ENCODE measurements at places on chromosomes 1 and 21.

DNA sequence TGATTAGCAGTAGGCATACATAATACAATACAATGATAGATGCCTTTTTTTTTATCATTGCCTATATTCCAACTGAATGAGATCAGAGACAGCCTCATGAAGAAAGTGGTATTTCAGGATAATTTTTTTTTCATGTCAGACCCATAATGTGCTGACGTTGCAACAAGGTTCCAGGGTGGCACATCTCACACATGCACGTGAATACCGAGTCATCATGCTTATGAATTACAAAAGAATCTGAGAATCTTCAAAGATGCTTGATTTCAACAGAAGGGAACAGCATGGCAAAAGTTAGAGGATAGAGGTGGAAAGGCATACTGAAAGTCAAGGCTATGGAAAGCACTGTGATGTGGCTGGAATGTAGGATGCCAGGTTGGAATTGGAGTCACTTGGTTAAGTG is 5.0 kb upstream of the RNF11 start:
- DNase-seq = no peak

DNA sequence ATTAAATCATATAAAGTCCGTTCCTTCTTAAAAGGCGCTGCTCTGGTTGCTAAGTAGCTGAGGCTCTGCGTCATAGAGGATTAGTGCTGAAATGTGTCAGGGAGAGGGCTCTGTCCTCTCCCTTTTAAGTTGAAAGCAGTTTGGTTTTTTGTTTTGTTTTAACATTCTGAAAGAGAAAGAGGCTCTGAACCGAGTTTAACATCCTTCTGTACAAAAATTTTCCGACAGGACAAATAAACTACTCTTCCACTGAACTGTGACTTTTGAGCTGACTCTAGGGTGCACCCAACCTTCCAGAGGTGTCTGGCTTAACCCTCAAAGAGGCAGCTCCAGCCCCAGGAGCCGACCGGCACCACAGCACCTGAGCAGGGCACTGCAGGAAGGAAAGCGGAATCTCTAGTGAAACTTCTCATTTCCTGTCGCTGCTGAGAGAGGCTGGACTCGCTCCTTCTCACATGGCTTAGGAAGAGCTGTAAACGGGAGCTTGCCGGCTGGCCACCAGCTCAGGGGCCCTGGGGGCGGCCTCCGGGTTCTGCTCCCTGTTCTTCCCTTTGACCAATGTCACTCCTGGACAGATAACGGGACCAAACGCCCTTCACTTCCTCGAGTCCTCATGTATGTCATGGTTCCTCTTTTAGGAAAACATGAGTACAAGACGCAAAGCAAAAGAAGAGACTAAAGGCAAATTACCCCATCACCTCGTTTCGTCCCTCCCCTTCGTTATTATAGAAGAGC is 1.2 kb downstream of the VAV3 start:
- DNase-seq = peak; percentile 27

- no peak for DNase-seq
These were observed 178.9 kb downstream of the DHRS3 start for GRCh38 chr1:12439073-12439472.

DNA sequence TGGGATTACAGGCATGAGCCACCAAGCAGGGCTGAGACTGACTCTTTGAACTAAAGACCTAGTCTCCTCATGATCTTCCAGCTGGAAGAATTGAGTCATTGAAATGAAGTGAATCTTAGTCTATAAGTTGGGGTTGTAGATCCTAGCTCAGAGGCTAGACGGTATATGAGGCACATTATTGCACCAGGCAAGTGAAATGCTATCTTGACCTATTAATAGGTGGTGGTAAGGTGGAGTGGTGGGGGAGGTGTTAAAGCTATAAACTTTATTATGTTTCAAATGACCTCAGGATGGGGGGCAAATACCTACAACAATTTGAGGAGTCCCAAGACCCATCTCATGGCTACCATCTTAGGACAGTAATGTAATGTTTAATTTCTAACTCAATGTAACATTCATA is 36.8 kb upstream of the SLC16A1 start:
- DNase-seq = no peak

GRCh38 chr1:27878787-27879335 is 6.5 kb downstream of the THEMIS2 start:
- no peak for DNase-seq

DNA sequence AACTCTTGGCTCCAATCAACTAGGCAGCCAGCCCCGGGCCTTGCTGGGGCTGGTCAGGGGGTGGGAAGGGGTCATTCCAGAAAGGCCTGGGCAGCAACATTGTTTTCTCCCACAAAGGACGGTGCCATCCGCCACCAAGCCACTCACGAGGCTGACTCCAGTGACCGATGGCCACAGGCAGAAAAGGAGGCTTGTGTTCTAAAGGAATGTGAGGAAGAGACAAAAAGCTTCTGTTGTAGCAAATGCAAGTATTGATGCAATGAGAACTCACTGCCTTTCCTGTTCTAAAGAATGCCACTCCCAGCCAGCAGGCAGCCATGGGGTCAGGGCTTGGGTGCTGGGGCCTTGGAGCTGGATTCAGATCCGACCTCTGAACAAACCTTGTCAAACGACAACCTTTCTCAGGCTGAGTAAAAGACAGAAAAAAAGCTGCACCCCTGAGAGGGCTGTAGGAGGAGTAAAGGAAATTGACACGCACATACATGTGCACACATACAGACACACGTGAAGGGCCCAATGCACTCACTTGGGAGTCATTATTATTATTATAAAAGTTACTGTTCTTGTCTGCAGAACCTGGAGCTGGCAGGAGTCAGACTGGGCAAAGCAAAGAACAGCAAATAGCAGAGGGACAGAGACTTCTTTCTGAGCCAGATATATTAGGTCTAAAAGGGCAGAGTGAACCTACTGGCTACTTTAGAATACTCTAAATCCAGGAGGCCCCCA is 13.9 kb upstream of the PRMT2 start:
- no peak for DNase-seq

DNA sequence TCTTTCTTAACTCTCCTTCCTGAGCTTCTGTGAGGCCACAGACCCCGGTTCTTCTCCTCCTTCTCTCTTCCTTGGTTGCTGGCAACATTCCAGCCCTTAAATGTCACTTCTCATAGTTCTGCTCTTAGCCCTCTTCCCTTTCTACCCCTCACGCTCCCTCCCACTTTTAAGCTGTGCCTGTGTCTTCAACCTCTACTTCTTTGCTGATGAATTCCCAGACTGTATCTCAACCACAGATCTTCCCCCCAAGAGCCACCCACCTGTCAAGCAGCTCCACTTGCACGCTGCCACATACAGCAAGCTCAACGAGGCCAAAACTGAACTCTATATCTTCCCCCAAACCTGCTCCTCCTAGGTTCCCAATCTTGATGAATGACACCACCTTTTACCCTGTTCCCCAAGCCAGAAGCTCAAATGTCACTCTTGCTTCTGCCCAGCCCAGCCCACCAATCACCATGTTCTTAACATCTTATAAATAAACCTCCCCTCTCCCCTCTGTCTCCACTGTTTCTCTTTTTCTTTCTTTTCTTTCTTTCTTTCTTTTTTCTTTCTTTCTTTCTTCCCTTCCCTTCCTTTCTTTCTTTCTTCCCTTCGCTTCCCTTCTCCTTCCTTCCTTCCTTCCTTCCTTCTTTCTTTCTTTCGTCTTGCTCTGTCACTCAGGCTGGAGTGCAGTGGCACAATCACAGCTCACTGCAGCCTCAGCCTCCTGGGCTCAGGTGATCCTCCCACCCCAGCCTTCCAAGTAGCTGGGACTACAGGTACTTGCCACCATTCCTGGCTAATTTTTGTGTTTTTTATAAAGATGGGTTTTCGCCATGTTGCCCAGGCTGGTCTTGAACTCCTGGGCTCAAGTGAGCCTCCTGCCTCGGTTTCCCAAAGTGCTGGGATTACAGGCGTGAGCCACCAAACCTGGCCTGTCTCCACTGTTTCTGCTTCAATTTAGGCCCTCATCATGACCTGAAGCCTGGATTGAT is 19.8 kb upstream of the PTP4A2 start:
- no peak for DNase-seq

GRCh38 chr1:107670397-107671040 is 294.5 kb downstream of the VAV3 start:
- no peak for DNase-seq

GRCh38 chr1:185785586-185785985 is 51.4 kb downstream of the HMCN1 start:
- DNase-seq = no peak

DNA sequence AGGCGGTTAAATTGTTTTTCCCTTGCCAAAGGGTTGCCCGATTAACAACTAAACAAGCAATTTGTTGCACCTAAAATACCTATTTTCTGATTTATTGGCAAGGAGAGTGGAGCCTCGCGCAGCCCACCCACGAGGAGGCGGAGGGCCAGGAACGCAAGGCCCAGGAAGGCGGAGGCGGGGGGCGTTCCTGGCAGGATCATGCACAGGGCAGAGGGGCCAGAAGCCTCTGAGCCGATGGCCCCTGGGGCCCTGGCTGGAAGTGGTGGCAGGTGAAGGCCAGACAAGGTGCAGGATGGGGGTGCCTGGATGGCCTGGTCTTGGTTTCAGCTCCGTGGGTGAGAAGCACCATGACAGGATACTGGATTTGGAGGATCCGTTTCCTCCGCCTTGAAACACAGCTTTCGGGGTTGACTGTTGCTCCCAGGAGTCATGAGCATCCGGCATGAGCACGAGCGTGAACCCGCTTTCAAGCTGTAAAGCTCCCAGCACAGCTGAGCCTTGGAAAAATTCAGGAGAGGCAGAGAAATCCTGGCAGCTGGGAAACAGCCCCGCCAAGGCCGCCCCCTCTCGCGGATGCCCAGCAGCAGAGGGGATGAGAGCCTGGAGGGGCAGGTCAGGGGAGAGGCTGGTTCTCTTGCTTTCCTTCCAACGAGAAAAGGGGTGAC is 35.0 kb downstream of the AJAP1 start:
- DNase-seq = no peak

- no peak for DNase-seq
These were observed 128.4 kb downstream of the GRIK3 start for GRCh38 chr1:36905941-36906340.

DNA sequence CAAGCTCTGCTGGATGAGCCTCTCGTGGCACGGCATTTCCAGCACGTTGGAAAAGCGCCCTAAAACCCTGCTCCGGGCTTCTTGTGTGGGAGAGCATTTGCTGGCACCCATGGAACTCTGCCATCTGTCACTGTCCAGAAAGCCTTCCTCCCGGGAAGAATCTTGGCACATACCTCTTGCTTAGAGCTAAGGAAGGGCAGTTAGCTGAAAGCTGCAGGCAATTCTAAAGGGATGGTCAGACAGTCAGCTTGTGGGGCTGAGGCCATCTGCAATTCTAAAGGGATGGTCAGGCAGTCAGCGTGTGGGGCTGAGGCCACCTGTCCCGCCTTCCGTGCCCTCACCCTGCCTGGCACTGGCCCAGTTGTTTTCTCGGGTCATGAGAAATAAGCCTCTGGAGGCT is 139.0 kb upstream of the TMEM51 start:
- DNase-seq = peak; percentile 29

- no peak for DNase-seq
These were observed 93.1 kb upstream of the RUNX1 start for GRCh38 chr21:35142036-35142815.

- no peak for DNase-seq
These were observed 6.3 kb downstream of the JMJD4 start for GRCh38 chr1:227728892-227729143.

DNA sequence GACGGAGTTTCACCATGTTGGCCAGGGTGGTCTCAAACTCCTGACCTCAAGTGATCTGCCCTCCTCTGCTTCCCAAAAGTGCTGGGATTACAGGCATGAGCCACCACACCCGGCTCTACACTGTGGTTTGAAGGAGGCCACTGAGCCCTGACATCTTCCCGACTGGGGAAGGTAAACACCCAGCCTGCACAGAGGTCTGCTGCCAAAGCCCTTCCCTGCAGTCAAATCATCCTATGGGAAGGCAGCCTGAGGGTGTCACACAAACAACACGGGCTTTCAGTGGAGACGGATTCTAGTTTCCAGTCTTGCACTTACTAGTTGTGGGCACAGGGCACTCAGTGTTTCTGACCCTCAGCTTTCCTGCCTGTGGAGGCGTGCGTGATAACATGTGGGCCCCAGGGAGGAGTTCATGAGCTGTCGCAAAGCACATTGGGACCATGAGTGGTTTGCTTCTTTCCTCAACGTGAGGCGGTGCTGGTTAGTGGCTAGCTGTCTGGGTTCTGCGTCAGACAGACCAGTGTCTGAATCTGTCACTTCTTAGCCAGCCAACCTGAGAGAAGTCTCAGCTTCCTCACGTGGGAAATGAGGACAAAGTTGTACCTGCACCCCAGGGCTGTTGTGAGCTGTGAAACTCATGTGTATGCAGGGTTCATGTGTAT is 21.5 kb upstream of the OPRD1 start:
- no peak for DNase-seq

- DNase-seq = peak; percentile 73
These were observed 3.5 kb upstream of the SLC44A5 start for GRCh38 chr1:75614399-75614756.

- DNase-seq = no peak
These were observed 734 bp downstream of the PTPN22 start for GRCh38 chr1:113870778-113871177.

DNA sequence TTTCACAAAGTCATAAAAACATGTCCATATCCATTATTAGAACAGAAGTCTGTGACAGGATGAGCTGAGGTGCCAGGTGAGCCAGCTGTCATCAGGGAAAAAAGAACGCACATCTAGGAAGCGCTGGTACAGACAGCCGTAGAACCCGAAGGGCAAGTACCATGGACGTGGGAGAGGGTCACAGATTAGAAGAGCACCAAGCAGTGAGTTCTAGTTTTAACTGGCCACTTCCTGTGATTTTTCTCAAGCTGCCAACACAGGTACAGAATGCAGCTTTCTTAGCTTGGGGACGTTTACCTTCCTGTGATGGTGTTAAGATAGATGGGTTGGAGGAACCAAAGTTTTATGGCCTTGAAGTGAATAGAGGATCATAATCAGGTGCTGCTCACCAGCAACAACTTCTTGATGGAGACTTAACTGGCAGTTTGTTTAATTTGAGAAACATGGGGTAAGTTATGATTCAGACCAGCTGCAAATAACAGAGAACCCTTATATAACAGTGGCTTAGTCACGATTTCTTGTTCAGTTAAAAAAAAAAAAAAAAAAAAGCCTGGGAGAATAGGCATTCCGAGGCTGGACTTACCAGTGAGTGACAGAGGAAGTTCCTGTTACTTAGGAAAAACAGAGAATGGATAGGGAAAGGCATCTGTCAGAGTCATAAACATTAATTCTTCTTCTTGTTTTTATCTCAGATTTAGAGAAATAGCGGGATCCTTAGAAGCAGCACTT is 30.9 kb downstream of the AGT start:
- DNase-seq = no peak

DNA sequence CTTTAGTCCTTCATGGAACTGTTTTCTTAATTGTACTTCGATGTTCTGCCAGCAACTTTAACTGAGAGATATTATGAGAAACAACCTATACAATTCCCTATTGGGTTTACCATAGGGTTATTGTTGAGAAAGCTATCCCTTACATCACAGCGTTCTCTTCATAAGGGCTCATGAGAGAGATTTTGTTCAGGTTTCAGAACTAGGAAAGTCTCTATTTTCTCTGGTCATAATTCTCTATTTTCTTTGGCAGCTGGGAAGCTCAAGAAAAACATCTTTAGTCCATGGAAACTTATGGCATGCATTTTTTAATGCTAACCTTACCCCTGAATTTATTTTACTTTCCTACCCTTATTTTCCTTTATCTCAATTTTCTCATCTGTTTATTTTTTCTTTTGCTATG is 38.2 kb downstream of the NMNAT2 start:
- DNase-seq = no peak

- DNase-seq = no peak
These were observed 33.6 kb upstream of the FMN2 start for GRCh38 chr1:240058049-240058448.

Data from NCI-H524 (cell line).